Cerebellar nuclear complex (tissue), 1 donor: ENCODE measurements at places on chromosomes 3 and 15.

GRCh38 chr3:194577986-194578905 is 55.0 kb downstream of the TMEM44 start:
- no peak for DNase-seq

GRCh38 chr3:183122257-183122932 is 23.1 kb upstream of the MCCC1 start:
- peak; percentile 10 for DNase-seq

DNA sequence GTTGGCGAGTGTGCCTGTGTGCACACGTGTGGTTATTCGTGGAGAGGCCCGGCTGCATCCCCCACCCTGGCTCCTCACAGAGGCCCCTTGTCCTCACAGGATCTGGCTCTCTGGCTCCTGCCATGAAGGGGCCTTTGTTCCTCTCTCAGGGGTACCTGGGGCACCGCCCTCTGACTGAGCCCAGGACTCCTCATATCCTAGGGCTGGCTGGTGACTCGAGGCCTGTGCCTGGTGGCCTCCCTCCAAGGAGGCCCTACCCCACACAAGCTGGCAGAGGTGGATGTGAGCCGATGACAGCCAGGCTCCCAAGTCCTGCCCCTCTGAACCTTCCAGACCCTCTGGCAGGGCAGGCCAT is 10.0 kb downstream of the PRKCD start:
- DNase-seq, result no peak

GRCh38 chr3:30355622-30356021 is 250.8 kb upstream of the TGFBR2 start:
- DNase-seq, result no peak

DNA sequence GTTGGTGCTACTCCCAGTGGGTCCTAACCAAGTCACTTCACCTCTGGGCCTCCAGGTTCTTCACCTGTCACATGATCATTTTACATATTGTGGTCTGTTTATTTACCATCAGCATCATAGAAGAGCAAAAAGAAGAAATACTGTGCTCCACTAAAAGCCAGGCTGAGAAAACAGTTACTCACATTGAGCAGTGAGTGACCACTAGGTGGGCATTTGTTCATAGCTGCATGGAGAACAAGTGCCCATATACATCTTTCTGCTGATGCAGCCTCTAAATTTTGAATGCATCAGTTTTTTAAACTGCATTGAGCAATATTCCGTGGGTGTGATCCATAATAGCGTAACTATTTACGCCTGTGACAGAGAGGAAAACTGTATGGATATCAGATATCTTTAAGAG is 76.2 kb downstream of the DCUN1D1 start:
- DNase-seq, result no peak

- DNase-seq, result no peak
These were observed 80.2 kb upstream of the ACP3 start for GRCh38 chr3:132236701-132237651.

GRCh38 chr3:64267721-64268604 is 42.7 kb upstream of the PRICKLE2 start:
- DNase-seq, result no peak

DNA sequence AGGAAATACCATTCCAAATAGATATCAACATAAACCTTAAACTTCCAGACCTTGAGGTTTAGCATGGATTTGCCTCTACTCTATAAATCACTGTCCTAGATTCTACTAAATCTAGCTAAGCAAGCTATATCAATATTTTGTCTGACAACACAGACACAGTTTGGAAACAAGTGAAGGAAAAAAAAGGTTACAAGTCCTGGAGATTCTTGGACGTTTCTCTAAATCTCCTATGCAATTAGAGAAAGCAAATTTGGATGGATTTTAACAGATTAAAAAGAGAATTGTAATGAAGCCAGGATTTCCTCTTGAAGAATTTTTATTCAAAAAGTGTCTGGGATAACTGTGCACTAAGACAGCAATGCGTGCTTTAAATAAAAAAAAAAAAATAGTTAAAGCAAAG is 441.1 kb upstream of the DPH6 start:
- DNase-seq, result no peak

DNA sequence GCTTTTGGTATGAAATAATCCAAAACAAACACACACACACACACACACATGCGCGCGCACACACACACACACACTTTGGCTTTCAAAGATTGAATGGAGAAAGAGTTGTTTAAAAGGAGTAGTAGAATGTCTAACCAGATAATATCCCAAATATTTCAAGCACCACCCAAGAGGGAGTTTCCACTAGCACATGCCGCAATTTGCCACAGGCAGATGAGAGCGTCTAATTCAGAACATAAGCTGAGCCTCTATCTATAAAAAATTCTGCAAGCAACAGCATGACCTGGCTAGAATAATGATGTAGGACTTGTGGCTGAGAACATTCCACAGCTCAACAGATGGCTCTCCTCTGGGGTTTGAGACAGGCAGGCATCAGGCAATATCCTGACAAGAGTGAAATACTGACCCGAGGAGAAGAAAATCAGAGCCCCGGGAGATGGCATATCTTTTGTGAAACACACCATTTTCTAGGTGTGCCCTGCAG is 302.5 kb upstream of the GADL1 start:
- DNase-seq, result no peak

GRCh38 chr3:15380980-15381890 is 46.1 kb downstream of the METTL6 start:
- no peak for DNase-seq

- no peak for DNase-seq
These were observed 106.3 kb downstream of the STAG1 start for GRCh38 chr3:136645915-136646314.

- no peak for DNase-seq
These were observed 283.8 kb upstream of the NR2F2 start for GRCh38 chr15:96046620-96047240.

DNA sequence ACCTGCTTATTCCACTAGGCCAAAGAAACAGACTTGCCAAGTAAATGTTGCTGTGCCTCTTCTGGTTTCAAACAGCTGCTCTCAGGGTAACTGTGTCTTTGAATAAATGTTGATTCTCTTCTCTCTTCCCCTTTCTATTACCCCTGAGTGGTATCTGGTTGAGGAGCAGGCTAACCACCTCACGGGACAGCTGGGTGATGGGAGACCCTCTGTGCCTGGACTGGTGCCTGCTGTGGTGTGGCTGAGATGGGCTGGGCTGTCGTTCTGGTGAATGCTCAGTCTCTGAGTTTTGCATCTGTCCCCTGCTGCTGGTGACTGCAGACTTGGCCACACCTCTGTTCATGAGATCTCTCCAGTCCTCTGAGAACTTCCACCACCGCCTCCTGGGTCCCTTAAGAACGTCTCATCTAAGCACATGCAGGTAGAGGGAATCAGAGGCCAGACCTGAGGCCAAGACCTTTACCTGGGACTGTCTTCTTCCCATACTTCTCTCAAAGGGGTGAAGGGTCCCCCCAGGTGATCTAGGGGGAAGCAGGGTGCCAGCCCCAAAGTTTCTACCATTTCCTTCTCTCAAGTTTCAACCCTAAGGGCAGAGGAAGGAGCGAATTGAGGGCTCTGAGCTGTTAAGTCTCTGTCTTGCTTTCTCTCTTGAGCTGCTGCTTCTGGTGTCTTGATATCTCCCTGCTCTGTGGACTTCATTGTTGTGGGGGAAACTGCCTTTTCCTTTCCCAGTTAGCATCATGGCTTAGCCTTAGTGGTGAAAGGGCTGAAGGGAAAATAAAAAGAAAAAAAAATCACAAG is 252.9 kb downstream of the EBLN2 start:
- no peak for DNase-seq

DNA sequence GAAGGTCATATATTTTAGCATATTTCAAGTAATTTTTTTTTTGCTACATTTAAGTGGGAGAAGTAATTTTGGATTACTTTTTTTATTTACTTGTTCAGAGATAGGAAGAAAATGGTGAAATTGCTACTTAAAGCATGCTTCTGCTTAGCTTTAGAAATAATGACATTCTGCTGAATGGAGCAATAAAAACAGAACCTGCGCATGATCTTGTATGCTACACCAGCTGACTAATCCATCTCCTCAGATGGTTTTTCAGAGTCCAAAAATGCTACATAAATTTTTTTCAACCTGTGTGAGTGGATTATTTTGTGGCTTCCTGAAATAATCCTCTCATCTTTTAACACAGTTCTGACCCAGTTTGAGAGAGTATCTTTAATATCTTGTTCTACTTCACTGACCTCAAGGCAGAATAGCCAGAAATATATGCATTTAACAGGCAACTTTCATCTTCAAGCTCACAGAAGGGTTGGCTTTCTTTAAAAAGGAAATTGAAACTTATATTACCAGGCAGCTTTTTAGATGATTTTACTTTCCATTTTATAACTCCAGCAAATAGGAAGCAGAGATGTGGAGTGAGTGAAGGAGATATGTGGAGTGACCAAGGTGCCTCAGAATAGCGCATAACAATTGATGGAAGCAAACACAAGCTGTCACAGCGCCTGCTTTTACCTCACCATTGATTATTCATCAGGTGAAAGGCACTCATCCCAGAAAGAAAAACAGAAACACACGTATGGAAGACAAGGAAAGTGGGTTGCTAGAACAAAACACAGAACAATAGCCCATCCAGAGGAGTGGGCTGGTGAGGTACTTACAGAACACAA is 136.6 kb downstream of the TGFBR2 start:
- DNase-seq, result no peak

GRCh38 chr15:74858369-74858740 is 14.8 kb downstream of the SCAMP2 start:
- no peak for DNase-seq

DNA sequence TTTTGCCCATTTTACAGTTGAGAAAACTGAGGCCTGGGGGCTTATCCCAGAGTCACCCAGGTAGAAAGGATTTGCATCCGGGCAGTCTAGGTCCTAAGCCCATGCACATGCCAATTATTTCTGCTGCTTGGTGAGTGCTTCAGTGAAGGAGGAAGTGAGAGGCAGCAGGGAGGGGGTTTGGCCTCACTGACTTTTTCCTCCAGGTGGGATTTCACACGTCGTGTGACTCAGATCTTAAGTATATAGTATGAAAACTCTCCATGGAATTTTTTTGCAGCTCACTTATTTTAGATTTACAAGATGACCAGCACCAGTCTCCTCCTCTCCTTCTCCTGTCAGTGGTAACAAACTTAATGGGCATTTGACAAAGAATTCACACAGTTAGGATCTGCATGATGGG is 4.6 kb downstream of the ITGA11 start:
- DNase-seq, result no peak

- no peak for DNase-seq
These were observed 926 bp upstream of the SKOR1 start for GRCh38 chr15:67824197-67824968.

GRCh38 chr15:93201940-93202339 is 112.9 kb upstream of the RGMA start:
- no peak for DNase-seq
